ENCODE measurements at places on chromosomes 3 and 15. TPM values are rescaled to one million over a fixed set of nuclear protein-coding genes. Genes with fewer than 3 reads are reported as not detected.

- DNase-seq, result no peak
Observed at GRCh38 chr3:59502806-59503205, 453.0 kb upstream of the CFAP20DC start.

DNA sequence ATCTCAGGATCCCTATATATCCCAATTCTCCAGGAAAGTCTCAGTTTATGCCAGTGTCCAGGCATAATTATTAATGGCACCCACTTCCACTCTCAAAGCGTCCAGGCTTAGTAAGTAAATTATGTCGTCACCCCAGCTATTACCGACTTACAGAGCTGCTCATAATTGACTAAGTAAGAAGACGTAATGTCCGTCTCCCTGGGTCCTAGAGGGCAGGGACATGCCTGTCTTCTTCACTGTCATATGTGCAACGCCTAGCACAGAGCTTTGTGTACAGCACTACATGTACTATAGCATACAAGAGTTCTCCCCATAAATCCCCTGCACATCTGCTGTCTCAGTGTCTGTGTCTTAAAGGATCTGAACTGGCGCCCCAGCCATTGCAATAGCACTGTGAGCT is 23.9 kb upstream of the HRH1 start:
- DNase-seq, result no peak

- DNase-seq, result peak; percentile 82
Observed at GRCh38 chr3:76694063-76694462, 345.8 kb upstream of the ROBO2 start.

- peak; percentile 76 for DNase-seq
Observed at GRCh38 chr3:12303534-12303933, 14.7 kb downstream of the PPARG start.

DNA sequence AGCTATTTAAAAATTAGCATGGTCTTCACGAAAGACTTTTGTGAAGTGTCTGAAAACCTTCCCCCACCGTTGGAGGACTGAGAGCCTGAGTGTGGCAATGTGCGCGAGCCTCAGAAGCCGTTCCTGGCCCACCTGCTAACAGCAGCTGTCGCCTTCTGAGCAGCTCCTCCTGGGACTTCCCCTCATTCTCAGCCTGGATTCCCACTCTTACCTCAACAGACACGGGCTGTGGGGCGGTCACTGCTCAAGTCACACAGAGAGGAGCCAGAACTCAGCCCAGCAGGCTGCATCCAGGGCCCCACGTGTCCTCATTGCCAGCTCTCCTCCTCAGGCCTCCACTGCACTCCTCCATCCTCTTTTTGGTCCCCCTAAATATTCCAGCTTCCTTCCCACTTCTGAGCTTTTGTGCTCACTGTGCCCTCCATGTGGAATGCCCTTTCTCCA is 7.8 kb downstream of the DNASE1L3 start:
- DNase-seq, result no peak

DNA sequence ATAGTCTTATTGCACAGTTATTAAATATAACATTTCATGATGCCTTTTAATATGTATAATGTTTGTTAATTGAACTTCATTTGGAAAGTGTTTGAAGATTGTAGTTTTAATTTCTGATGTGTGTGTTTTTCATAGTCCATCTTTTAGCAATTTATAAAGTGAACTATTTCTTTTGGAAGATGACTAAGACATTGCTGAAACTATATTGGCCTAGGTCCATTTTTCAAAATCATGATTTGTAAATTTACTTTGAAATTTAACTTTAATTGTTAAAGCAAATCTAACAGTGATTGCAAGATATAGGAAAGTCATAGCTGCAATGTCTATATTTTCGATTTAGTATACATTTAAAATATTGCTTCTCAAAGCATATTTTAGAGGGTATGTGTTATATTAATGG is 30.8 kb downstream of the MCTP2 start:
- DNase-seq, result no peak

- DNase-seq, result no peak
Observed at GRCh38 chr3:102339671-102340070, 95.1 kb upstream of the ZPLD1 start.

TLR9 gene
- not detected for total RNA-seq

- DNase-seq, result no peak
Observed at GRCh38 chr15:24269166-24269571, 406.4 kb upstream of the NPAP1 start.

RASGRP1 gene
- total RNA-seq, result 0.30 TPM

DNA sequence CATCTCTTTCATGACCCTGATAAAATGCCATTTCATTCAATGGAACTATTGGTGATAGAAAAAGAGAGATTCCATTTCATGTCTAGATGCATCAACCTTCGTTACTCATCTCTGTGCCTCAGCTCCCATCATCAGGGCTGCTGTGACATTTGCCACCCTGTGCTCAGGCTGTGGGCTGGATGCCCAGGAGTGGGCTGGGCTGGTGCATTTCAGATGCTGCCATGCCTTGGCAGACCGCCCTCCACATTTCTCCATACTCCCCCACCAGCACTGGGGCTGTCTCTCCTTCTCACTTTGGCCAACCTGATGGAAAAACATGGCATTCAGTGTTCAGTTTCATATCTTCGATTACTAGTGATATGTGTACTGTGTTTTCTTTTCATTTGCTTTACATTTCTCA is 59.1 kb downstream of the DNASE1L3 start:
- DNase-seq, result no peak

DNA sequence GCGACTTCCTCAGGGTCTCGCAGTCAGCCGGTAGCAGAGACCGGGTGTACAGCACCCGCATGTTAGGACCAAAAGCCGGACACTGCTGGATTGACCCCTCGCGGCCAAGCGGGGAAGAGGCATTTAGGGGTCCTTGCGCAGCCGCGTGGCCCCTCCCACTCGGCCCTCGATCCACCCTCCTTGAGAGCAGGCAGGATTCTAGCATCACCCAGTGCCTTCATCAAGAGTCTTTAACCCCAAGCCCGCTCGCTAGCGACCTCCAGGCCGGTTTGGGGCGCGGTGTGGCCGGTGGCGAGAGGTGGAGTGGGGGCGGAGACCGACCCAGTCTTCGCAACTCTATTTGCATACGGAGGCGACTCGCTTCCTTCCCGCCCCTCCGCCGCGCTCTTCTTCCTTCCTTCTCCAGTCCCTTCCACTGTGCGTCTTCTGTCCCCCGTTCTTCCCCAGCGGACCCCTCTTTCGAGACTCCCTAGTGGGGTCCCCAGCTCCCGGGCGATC is at the start of gene ST6GAL1:
TSS of gene ST6GAL1 (plus strand) at position 384 of the 498 bp plus-strand sequence. CDS start 112,178 bp downstream, outside the sequence.
- peak; percentile 72 for DNase-seq

- peak; percentile 18 for DNase-seq
Observed at GRCh38 chr15:80052597-80053304, 6.7 kb upstream of the ZFAND6 start.

- no peak for DNase-seq
Observed at GRCh38 chr3:26799679-26800317, 177.2 kb downstream of the LRRC3B start.

GRCh38 chr3:126153695-126154360 is 26.6 kb downstream of the ALDH1L1 start:
- DNase-seq, result no peak

- no peak for DNase-seq
Observed at GRCh38 chr3:29412110-29412509, 131.2 kb downstream of the RBMS3 start.

FGF12 gene
- total RNA-seq, result 1.5 TPM

DNA sequence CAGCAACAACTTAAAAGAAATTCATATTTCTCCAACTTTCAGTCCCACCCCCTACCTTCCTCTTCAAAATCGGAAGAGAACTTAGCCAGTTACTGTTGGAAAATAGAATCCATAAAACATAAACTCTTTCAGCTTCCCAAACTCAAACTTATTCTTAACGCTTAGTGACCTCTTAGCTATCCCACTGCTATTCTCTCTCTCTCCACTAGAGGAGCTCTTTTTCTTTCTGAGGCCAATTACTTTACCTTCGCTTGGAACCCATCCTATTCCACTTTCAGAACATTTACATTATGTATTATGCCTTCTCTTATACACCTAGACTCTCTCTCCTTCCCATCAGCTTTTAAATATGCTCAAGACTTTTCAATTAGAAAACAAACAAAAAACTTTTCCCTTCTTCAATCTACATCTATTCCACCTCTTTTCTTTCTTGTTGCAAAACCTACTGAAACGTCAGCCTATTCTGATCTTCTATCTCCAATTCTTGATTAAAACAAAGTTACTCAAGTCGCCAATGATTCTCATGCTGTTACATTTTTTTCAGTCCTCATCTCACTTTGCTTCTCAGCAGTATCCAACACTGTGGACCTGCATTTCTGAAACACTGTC is 13.4 kb upstream of the GHSR start:
- DNase-seq, result peak; percentile 32

COL6A5 gene
- not detected for total RNA-seq

GRCh38 chr15:56205061-56205876 is 38.4 kb downstream of the RFX7 start:
- DNase-seq, result no peak

GRCh38 chr15:73286311-73286710 is 82.4 kb downstream of the HCN4 start:
- DNase-seq, result no peak

- DNase-seq, result no peak
Observed at GRCh38 chr3:143366672-143367071, 247.1 kb downstream of the CHST2 start.

CHST13 gene
- not detected for total RNA-seq

CAMKV gene
- total RNA-seq, result not detected

DNA sequence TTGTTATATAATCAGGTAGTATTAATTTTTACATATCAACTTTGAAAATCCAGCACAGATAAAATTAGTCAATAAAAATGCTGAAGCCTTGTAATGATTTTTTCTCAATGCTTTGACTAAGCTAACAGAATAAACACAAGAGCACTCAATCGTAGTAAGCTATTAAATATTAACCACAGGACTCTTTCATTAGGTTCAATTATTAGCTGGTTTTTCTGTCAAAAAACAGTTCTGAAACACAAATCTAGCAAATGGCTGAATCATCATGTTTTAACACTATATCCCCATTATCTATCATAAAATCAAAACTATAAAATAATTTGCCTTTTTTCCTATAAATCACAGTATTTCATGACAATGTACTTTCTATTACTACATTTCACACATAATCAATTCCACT is 69.6 kb downstream of the PLOD2 start:
- DNase-seq, result peak; percentile 51

LSMEM2 gene
- total RNA-seq, result not detected

DNA sequence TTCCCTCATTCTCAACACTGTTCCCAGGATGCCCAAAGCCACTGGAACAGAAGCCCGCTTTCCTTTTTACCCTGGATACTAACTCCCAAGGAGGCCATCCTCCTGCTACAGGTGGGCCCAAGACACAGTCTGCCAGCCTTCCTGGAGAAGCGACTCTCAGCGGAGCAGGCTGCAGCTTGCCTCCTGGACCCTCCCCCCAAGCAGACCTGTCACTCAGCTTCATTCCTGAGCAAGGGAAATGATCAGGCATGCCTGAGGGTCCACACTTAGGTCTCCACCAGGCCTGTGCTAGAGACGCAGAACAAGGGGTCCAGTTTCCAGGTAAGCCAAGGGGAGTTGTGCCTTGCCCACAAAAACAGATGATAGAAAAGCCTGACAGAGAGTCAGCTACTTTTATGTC is 62.8 kb downstream of the SLCO2A1 start:
- DNase-seq, result no peak

DNA sequence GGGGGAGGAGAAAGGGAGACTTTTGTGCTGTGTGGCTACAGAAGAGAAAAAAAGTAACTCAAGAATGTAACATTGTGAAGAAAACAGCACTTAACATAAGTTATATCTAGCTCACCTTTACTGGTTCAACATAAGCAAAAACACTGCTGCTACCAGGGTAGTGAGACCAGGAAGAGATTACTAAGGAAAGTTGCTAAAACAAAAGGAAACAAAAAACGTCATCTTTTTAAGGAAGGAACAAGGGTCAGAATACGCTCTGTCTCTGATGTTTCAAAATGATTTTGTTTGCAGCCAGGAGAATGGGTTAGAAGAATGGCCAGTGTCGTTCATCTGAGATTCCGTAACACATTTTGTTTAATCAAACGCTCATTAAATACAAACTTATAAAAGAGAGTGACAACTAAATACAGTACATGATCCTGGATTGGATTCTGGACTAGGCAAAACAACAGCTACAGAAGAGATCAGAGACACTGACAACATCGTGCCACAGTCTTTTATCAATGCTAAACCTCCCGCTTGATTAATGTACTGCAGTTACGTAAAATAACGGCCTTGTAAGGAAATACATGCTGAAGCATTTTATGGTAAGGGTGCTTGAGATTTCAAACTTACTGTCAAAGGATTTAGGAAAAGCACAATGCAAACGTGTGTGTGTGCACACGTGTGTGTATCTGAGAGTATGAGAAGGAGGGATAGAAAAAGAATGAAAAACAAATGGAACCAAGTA is 67.7 kb downstream of the FOXP1 start:
- DNase-seq, result no peak

DNA sequence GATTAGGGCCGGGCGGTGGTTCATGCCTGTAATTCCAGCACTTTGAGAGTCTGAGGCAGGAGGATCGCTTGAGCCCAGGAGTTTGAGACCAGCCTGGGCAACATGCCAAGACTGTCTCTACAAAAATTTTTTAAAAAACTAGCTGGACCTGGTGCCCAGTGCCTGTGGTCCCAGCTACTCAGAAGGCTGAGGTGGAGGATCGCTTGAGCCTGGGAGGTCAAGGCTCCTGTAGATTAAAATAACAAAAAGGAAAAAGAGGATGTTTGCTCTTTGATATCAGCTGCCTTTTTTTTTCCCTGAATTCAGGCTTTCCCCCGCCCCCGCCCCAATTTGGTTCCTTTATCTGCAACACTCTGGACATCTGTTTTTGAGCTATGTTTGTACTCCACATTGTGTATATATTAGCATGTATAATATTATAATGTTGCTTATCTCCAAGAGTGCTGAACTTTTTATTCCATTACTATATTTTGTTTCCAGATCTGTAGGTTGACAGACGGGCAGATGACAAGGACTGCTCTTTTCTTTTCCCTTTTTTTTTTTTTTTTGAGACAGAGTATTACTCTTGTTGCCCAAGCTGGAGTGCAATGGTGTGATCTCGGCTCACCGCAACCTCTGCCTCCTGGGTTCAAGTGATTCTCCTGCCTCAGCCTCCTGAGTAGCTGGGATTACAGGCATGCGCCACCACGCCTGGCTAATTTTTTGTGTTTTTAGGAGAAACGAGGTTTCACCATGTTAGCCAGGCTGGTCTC is 4.6 kb downstream of the SNAP23 start:
- DNase-seq, result no peak

GRCh38 chr3:65742914-65743313 is 295.8 kb downstream of the MAGI1 start:
- no peak for DNase-seq

- DNase-seq, result no peak
Observed at GRCh38 chr3:183074261-183074660, 25.0 kb downstream of the MCCC1 start.

TRPM1 gene
- 0.07 TPM for total RNA-seq

- no peak for DNase-seq
Observed at GRCh38 chr3:115685097-115685496, 61.8 kb downstream of the GAP43 start.

Measured in Caki2 (cell line).